C1 segment of cervical spinal cord (tissue), 14 donors: ENCODE measurements at places on chromosomes 4 and X.

GRCh38 chr4:108157655-108158054 is 11.1 kb downstream of the LEF1 start:
- no peak for DNase-seq

GRCh38 chr4:112422644-112423043 is 93.3 kb downstream of the NEUROG2 start:
- no peak for DNase-seq

- no peak for DNase-seq
Observed at GRCh38 chr4:46890056-46890455, 19.0 kb downstream of the COX7B2 start.

DNA sequence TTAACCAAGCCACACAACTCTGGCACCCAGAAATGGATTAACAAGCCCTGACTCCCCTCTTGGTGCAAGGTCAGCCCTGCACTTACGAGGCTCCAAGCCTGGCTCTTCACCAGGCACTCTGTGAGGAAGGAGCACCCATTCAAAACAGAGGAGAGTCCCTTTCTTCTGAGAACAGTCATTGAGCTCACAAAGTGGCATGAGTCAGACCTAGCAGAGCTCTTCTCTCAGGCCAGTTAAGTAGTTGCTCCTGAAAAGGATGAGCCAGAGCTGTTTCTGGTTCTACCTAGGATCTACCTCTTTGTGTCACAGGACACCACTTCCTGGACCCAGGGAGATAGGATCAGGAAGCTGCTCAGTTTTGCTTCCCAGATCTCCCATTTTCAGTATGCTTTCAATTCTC is 48.2 kb downstream of the EVC2 start:
- no peak for DNase-seq

DNA sequence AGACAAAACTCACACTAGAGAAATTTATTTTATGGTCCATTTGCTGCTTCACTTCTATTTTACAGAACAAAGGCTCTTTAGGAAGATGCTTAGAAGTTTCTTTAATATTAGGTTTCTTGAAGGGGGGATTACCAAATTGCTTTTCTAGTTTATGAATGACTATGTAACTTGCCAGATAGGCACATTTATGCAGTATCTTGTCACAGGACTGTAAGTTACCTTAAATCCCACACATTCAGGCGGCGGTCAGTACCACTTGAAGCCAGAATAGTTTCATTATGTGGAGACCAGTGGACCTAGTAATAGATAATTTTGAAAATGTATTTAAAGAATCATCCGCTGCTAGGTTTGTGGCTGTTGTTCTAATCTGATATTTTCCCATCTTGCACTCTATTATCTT is 18.3 kb downstream of the RBBP7 start:
- no peak for DNase-seq

GRCh38 chr4:742742-743311 is 37.2 kb downstream of the PCGF3 start:
- no peak for DNase-seq

DNA sequence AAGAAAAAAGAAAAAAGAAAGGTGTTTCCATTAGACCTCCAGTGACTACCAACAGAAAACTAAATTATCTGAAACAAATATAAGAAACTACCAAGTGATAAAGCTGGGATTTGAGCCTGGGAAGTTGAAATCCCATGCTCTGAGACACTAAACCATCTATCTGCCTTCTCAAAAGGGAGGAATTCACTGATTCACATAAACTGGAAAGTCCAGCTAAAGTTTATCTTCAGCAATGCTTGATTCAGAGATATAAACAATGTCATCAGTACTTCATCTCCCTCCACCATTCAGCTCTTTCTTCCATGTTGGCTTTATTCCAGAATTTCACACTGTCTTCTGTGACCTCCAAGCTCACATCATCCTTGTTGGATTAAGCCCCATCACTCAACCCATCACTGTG is 96.3 kb downstream of the IQCM start:
- DNase-seq: no peak

DNA sequence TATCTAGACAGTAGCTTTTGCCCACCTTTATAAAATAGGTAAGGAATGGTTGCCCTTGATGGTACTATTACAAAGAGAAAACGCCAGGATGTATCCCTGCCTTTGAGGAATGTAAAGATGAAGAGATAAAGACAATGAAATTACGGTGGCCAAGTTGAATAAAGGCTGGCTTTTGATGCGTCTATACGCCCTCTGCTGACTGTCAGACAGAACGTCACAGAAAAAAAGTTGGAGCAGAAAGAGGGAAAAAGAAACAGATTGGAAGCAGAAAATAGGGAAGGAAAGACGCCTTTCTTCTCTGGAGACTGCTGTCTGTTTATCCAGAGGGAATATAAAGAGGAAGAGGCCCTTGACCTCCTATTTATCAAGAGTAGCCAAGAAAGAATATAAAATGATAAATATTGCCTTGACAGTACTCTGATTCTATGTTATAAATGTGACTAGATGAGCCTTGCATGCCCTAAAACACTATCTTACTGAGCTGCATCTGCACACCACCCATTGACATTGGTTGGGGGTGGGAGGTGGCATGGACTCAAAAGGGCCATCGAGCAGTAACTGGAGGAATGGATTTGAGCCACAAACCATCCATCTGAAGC is 30.6 kb downstream of the PCDH19 start:
- no peak for DNase-seq

- no peak for DNase-seq
Observed at GRCh38 chrX:56947699-56948098, 47.6 kb downstream of the SPIN3 start.

GRCh38 chr4:109810552-109811387 is 4.8 kb upstream of the GAR1 start:
- DNase-seq: no peak

- DNase-seq: no peak
Observed at GRCh38 chr4:13980317-13981310, 353.1 kb upstream of the BOD1L1 start.

DNA sequence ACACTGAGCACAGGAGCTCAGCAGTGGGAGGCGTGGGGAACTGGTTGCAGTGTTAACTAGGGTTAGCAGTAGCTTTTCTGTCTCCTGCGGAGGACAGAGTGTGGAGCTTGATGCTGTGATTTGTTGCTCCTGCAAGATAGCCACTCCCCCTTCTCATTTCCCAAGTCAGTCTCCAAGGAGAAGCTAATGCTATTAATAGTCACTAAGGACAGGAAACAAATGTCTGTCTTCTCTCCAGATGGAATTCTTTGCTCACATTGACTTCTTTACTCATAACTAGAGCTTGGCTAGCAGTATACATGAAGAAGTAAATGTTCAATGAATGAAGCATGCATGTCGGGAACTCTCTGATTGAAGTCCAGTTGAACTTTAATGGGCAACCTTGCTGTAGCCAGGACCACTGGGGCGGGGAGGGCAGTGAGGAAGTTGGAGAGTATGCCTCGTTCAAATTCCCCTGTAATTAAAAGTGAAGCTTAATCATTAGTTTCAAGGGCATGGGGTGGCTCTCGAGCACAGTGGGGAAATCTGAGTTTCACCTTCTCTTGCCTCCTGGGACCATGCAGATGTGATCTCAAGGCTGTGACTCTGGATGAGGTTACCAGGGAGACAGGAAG is 156.6 kb upstream of the SCML1 start:
- no peak for DNase-seq

DNA sequence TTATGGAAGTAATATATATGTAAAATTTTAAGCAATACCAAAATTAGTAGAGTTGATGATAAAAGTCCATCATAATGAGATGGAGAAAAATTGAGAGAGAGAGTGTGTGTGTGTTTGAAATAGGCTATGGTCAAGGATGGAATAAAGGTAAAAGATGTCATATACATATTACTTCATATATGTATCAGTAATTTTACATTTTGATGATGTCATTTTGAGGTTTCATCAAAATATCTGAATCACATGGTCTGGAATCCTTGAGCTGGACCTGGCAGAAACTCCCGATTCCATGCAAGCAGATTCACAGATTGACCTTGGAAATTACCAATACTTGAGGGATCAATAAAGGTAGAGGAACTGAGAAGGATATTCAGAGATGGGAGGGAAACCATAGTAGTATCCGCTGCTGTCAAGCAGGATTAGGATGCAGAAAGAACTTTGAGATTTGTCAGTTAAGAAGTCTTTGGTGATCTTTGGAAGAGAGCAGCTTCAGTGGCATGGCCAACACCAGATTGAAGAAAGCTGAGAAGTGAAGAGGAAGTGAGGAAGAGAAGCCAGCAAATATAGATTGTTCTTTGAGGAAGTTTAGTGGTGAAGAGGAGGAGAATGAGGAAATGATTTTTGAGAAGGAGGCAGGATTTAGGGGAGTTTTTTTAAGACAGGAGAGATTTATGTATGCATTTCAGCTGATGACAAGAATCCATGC is 21.5 kb downstream of the DNAAF6 start:
- DNase-seq: no peak

DNA sequence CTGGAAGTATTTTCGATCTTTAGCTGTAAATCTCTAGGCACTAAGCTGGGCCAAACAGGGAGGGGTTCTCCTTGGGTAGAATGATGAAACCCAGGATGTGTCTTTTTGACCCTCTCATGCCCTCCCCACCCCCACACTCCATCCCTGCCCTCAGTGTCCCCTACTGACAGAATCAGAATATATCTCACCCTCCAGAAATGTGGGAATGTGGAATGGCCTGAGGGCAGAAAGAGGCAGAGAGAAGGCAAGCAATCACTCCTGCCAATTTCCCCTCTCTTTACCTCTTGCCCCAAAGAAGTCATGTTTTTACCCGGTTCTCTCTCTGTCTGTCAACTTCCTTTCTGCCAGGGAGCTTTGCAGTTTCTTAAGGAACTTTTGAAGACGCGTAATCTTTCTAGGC is 34.4 kb downstream of the RAP2C start:
- no peak for DNase-seq

- DNase-seq: no peak
Observed at GRCh38 chr4:170497112-170497511, 407.4 kb upstream of the AADAT start.

GRCh38 chrX:19862634-19863211 is 24.7 kb downstream of the SH3KBP1 start:
- no peak for DNase-seq

DNA sequence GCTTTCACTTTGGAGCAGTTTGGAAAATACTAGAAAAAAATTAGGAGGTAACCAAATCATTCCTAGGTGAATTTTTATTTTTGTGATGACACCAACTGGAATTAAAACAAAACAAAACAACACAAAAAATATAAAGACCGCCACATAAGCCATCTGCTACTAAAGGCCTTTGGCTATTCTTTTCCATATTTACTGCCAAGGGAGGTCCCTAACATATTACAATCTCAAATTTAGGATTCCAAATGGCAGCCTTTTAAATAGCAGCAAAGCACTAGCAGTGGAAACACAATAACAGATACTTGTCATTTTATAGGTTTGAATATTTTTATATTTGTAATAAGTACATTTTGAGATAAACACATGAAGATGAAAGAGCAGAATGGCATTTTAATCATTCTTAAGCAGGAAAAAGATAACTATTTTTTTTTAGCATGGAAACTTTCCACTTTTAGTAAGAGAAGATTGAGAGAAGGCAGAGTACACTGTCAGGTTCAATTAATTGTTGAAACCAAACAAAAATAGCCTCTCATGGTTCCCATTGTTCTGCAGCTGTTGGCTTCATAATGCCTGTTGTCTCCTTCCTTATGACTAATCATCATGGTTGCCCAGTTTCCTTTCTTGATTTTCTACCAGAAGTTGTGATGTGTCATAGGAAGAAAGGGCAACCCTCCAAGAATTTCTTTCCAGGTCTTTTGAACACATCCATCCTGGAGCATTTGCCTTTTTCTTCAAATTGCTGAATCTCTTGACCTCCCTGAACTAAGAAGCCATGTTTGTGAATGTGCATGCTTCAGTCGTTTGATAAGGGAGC is 219.0 kb upstream of the EMCN start:
- DNase-seq: no peak

DNA sequence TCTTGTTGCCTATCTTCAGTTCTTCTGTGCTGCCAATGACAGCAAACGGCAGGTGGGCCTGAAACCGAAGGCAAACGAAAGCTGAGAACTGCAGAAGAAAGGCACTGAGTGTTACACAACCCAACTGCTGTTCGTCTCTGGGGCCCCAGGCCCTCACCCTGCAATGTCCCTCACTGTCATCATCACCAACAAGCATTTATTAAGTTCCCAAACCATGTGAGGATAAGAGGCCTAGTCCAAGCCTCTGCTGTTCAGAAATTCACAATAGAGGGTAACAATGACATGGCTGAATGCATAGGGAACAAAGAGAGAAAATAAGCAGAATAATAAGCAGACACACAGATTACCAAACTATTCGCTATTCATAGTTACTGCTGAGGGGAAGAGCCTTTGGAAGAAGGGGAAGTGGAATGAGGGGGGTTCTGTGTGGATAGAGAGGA is 34.5 kb upstream of the NKRF start:
- DNase-seq: no peak

DNA sequence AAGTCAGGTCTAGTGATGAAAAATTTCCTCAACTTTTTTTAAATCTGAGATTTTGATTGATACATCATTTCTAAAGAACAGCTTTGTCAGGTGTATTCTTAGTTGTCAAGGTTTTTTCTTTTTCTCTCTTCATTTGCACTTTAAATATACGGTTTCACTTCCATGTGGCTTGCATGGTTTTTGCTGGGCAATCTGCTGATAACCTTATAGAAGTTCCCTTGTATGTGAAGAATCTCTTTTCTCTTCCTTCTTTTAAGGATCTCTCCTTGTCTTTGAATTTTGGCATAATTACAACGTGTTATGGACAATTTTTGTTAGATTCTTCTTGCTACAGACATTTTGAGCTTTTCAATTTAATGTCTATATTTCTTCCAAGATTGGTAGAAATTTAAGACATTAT is 76.4 kb downstream of the ZNF721 start:
- DNase-seq: no peak

DNA sequence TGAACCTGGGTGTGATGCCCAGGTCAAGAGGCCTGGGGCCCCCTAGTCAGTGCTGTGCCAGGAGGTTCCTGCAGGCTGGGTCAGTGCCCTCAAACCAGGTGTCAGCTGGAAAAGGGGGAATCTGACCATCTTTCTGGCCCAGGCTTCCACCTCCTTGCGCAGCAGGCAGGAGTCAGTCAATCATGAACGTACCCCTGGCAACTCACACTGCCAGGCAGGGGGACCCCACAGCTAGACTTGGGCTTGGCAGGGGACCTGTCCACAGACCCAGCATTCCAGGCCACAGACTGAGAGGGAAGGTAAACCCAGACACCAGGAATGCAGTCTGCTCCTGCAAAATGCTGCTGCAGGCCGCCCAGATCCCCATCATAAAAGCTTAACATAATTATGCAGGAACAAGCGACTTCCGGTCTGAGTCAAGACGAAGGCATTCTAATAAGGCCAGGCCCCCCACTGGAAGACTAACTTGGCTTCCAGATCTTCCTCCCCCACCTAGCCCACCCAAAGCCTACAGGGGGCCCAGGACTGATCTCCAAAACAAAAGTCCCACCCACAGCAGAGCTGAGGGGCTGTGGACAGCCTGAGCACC is 156.3 kb downstream of the BCOR start:
- DNase-seq: no peak

- DNase-seq: no peak
Observed at GRCh38 chrX:103781062-103781402, 4.4 kb downstream of the PLP1 start.

GRCh38 chr4:76581077-76581962 is 146.3 kb downstream of the SHROOM3 start:
- no peak for DNase-seq

- DNase-seq: no peak
Observed at GRCh38 chr4:56424697-56425514, 10.5 kb downstream of the PPAT start.
